Smooth muscle cell of trachea (primary cell): ENCODE measurements at places on chromosomes 7 and 10. TPM values are rescaled to one million over a fixed set of nuclear protein-coding genes. Genes with fewer than 3 reads are reported as not detected.

CHAT gene
- total RNA-seq = not detected in 2 replicates

TMEM139 gene
- 0.50 TPM in 1 of 2 replicates, not detected in the other for total RNA-seq

OR6V1 gene
- not detected in 2 replicates for total RNA-seq

XPNPEP1 gene
- 105 and 172 TPM in 2 replicates for total RNA-seq

SFTPA1 gene
- not detected in 2 replicates for total RNA-seq

IFIT1B gene
- not detected in 2 replicates for total RNA-seq

RHOBTB1 gene
- 15.3 and 16.0 TPM in 2 replicates for total RNA-seq

LBX1 gene
- total RNA-seq = not detected in 2 replicates

RBM20 gene
- total RNA-seq = not detected in 2 replicates

SPDYE11 gene
- total RNA-seq = under 0.01 TPM in 1 of 2 replicates, not detected in the other

CFAP43 gene
- 0.15 and 0.33 TPM in 2 replicates for total RNA-seq

APBB1IP gene
- 5.4 and 6.3 TPM in 2 replicates for total RNA-seq
